ENCODE measurements at places on chromosomes 6 and 20.

DNA sequence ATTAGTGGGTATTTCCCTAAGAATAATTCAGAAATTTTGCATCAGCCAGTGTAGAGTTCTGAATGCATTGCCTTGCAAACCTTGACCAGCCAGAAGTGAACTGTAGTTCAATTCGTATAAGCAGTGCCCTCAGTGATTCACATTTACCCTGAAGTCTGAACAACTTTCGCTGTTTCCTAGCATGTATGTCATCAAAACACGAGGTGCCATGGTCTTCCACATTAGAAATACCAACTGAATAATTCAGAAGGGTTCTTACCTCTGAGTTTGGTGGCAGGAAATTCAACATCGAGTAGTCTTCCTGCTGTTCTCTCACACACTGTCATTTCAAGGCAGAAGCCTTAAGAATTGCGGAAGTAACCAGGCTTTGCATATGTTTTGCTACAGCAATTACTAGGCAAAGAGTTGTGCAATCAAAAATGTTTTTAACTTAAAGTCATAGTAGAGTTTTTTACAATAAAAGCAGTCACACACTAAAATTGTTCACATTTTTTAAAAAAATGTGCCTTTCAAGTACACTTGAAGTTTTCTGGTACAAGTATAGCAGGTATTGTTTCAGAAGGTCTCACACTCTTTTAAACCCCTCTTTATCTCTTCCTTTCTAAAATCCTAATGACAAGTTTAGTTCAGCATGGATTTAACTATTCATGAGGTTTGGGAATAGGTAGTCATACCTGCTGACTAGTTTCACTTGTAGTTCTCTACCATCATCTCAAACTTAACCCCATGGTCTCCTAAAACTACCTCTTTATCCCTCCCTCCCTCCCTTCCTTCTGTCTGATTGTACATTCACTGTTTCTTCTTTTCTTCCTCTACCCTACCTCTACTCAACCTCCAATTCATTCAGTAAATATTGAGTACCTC is 118.3 kb downstream of the STXBP5 start:
- DNase-seq = no peak

GRCh38 chr6:66238851-66239250 is 531.8 kb upstream of the EYS start:
- DNase-seq = no peak

DNA sequence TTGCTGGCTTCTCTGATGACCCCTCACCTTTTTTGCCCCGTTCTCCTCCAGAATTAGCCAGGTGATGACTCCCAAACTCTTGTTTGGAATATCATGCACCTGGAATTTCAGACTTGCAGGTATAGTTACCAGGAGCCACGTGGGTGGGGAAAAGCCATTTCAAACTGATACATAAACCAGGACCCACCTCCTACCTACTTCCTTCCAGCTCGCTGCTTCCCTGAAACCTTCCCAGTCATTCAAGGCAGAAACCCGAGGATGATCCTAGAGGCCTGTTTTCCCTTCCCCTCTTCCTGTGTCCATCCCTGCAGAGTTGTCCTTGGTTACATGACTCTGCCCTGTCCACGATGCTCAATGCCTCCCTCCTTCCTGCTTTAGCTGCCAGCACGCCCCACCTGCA is 101.9 kb downstream of the MTHFD1L start:
- no peak for DNase-seq

- DNase-seq = no peak
Observed at GRCh38 chr6:7909323-7910276, 988 bp downstream of the TXNDC5 start.

GRCh38 chr6:36339146-36339545 is 2.5 kb upstream of the BNIP5 start:
- DNase-seq = no peak

DNA sequence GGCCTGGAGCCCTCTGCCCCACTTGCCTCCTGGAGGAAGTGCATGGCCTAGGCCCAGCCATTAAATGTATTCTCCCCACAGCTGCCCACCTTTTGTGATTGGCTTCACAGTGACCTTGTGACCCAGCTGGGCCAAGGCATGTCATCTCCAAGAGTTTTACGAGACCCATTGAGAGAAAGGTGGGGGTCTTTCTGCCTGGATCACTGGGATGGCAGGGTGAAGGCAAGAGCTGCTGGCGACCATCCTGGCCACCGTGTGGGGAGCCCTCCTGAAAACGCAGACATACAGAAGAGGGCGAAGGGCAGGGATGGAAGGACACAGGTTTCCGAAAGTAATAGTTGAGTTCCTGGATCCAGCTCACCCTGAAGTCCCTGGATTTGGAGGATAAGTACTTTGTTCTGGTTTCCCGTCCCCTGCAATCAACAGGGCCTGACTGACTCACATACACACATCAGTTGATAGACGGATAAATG is 12.3 kb upstream of the SPO11 start:
- no peak for DNase-seq

GRCh38 chr20:45968801-45969711 is 2.9 kb downstream of the ZNF335 start:
- no peak for DNase-seq

- no peak for DNase-seq
Observed at GRCh38 chr6:146445233-146445632, 98.4 kb upstream of the RAB32 start.

DNA sequence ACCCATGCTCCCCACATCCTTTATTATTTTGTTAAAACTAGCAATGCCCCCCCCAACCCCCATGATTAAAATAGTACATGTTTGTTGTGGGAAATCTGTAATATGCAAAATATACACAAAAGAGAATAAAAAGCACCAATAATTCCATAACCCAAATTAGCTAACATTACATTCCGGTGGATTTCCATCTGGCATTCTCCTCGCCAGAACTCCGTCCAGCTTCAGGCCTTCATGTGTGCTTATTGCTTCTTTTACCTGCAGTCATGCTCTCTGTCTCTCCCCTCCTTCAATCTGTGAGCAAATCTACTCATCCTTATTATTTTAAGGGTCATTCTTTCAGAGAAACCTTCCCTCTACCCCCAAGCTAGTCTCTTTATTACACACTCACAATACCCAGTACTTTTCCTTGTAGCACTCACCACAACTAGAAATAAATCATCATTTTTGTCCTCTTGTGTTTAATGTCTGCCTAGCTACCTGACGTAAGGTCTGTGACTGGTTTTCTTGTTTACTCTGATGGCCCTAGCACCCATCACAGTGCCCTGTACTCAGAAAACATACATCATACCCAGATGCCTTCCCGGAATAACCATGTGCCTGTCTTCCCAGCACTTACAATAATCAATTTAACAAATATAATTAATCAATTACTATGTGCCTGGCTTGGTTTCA is 25.6 kb upstream of the IER3 start:
- DNase-seq = no peak

- no peak for DNase-seq
Observed at GRCh38 chr6:24126586-24127192, 674 bp downstream of the NRSN1 start.

DNA sequence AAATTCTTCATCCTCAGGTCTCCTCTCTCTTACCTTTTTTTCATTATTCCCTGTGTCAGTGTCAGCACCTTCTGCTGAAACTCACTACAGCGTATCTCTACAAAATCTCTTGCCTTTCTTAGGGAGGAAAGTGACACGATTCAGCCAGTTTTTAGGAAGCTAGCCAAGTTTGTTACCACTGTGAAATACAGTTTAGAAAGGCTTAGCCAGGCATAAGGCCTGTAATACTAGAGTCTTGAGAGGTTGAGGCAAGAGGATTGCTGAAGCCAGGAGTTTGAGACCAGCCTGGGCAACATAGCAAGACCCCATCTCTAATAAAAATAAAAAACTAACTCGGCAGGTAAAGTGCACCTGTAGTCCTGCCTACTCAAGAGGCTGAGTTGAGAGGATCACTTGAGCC is 16.7 kb downstream of the TAB2 start:
- DNase-seq = no peak

DNA sequence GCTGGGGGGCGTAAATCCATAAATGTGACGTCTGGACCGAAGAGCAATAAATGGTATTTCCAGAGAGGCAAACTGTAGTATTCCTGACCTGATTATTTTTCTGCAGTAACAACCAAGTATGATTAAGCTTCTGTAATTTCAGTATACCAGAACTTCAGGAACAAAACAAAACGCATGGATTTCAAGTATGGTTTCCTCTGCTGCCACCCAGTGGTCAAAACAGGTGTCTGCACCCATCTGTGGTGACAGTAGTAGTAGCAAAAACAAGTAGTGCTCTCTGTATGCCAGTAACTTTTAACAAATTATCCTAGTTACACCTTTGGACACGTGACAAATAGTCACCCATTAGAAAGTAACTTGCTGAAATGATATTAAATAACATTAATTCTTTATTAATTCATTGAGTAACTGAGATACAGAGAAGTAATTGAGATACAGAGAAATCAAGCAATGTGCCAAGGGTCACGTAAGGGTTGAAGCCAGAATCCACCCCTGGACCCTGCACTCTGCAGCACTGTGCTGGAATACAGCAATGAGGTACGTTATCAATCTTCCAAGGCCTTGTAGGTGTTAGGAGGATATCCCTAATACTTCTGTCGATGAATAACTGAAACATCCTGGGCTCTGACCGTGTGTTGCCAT is 7.9 kb downstream of the CALHM4 start:
- DNase-seq = no peak

DNA sequence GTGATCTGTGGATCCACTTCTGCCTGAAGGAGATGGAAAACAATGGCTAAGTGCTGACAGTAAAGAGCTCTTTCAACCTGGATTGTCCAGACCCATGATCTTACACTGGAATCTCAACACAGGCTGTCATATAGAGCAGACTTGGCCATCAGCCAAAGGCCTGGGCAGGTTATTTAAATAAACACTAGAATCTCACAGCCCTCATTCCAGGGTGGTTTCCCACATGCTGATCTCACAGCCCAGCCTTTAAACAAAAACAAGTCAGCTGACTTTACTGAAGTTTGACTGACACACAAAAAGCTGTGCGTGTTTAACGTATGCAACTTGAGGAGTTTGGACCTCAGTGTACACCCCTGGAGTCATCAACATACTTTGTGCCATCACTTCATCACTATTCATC is 28.4 kb downstream of the SYNDIG1 start:
- no peak for DNase-seq

DNA sequence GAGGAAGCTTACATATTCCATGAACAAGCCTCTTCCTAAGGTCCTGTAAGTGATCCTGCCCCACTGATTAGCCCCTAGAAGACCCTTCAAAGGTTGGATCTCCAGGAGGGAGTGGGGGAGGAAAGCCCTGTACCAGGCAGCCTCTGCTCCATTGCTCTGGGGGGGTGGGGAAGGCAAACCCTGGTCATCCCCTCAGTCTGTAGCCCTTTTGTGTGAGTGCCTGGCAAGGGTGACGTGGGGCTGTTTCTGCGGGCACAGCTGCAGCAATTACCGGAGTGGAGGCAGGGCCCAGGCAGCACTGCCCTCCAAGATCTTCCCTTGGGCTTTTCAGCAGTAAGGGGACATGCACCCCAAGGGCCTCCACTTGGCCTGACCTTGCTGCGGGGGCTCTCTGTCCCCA is at the start of gene MOG:
Gene MOG, plus strand, starts transcription at position 295 of the 400 bp plus-strand sequence. CDS start 118 bp downstream, outside the sequence.
- no peak for DNase-seq

- no peak for DNase-seq
Observed at GRCh38 chr6:154386848-154387717, 30.5 kb upstream of the IPCEF1 start.

DNA sequence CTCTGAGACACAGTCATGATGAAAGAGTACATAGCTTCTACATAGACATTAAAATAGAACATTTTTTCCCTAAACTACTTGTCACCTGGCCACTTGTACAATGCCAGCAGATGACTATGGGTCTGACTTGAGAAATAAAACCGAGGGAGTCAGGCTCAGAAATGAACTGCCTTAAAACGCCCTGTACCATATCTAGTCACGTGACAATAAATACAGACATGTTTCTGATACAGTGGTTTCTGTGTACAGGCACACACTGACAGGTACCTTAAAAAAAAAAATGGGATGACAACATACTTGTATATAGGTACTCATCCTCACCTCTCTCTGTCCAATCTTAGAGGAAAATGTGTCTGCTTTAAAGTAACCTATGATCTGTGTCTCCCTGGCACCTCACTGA is 144.1 kb downstream of the SH3BGRL2 start:
- DNase-seq = no peak

- DNase-seq = no peak
Observed at GRCh38 chr6:6969761-6970223, 138.0 kb upstream of the RREB1 start.

DNA sequence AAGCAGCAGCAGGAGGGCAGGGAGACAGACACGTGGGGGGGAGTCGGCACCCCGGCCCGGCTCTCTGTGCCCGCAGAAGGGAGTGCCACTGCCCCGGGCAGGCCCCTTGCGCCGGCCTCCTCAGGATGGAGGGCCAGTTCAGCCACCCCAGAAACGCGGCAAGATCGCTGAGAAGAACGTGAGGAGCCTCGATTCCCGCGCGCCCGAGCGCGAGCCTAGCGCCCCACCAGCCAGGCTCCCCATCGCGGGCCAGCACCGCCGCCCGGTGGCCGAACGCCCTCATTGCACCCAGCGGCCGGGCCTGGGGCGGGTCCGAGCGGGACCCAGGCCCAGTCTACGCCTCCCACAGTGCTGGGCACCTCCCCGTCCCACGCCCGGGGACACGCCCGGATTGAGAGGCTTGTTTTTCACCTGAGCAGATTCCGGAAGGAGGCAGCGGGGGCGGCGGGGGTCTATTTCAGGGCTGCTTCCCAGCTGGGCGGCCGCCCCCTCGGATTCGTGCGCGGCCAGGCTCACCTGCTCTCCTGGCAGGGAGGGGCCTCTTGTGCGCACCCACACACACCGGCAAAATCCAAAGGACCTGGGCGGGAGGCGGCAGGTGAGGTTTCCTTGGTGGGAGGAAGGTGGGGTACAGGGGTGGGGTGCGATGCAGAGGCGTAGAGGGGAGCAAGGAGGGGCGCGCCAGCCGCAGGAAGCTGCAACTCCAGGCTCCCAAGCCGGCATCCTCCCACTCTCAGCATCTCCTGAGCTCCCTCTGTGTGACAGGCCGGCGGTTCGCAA is 9.0 kb upstream of the GRM4 start:
- no peak for DNase-seq

- DNase-seq = no peak
Observed at GRCh38 chr20:30937790-30938189, 319.7 kb upstream of the DEFB115 start.

GRCh38 chr6:116500969-116501433 is 10.4 kb upstream of the CALHM5 start:
- no peak for DNase-seq

DNA sequence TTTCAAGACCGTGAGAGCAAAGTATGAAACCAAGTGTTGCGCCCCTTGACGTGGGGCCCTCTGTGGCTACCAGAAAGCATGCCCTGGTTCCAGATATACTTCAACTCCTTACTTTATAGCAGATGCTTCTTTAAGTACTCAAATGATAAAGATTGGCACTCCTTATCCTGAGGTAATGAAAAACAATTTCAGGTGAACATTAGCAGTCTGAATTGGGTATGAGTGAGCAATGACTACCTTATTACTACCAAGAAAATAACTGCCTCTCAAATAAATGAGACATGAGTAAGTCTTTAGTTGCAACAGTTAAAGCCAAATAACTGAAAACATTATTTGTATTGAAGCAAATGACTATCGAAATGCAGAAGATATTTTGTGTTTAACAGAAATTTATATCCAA is 408.7 kb downstream of the MMUT start:
- DNase-seq = no peak

All from NCI-H2081 treated with DMSO at 0.1 percent for 48 hours (cell line).